ENCODE measurements at places on chromosomes 4 and X. TPM values are rescaled to one million over a fixed set of nuclear protein-coding genes. Genes with fewer than 3 reads are reported as not detected.

DNA sequence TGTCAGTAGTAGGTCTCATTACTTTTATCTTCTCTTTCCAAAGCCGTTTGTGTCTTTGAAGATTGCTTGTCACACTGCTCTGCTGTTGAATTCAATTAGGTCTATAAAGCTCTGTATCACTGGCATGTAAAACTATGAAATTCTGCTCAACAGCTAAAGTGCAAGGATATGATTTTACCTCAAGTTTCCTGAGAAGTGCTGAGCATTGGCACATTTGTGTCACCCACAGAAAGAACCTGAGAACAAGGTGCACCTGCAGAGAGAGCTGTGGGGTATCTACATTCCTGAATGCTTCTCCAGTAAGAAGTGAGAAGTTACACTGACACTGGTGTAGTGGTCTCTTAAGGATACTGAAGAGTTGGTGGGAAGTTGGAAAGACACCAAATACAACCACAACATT, 274.0 kb downstream of the INPP4B start:
- H3K4me1 ChIP-seq, result peaks cover 46% of the 10 kb centered on the region
- H3K36me3 ChIP-seq, result peaks cover 7% of the 10 kb centered on the region

The IGFBP7 gene
- total RNA-seq, result not detected

GRCh38 chr4:152259866-152260265, 276.0 kb downstream of the FBXW7 start:
- H3K4me3 ChIP-seq, result no peak overlapping the region
- peaks cover 7% of the 10 kb centered on the region for H3K27me3 ChIP-seq
- no peaks in the 10 kb centered on the region for H3K4me1 ChIP-seq
- peaks cover 6% of the 10 kb centered on the region for H3K36me3 ChIP-seq

GRCh38 chr4:10736895-10737294, 52.3 kb upstream of the CLNK start:
- no peak overlapping the region for H3K4me3 ChIP-seq
- peaks cover 11% of the 10 kb centered on the region for H3K36me3 ChIP-seq
- H3K27me3 ChIP-seq, result peaks cover 2% of the 10 kb centered on the region
- H3K4me1 ChIP-seq, result peaks cover 71% of the 10 kb centered on the region
- DNase-seq, result no peak
- H3K27ac ChIP-seq, result no peak overlapping the region

- H3K4me3 ChIP-seq, result no peak overlapping the region
Observed at GRCh38 chr4:84973856-84974255, 7.4 kb upstream of the WDFY3 start.

- H3K4me1 ChIP-seq, result no peaks in the 10 kb centered on the region
- no peak for DNase-seq
- H3K27me3 ChIP-seq, result no peaks in the 10 kb centered on the region
- no peak overlapping the region for H3K4me3 ChIP-seq
Observed at GRCh38 chr4:35364321-35364870, 879.9 kb downstream of the ARAP2 start.

- H3K4me1 ChIP-seq, result no peaks in the 10 kb centered on the region
- DNase-seq, result no peak
- no peak overlapping the region for H3K4me3 ChIP-seq
- peaks cover 14% of the 10 kb centered on the region for H3K27me3 ChIP-seq
Observed at GRCh38 chr4:186553717-186554116, 1.6 kb downstream of the MTNR1A start.

Data from activated T-helper 1 cell treated with anti-CD3 and anti-CD28 coated beads, Interleukin-12 subunit alpha, Interleukin-12 subunit beta, Interleukin-2, Interleukin-4 antibody, amounts not matched to agents 30 ng/mL and 10 ng/mL and 1 ng/mL, durations not matched to agents 14 hours and 24 hours and 36 hours (primary cell).